ENCODE measurements at places on chromosomes 13 and 19. TPM values are rescaled to one million over a fixed set of nuclear protein-coding genes. Genes with fewer than 3 reads are reported as not detected.

DNA sequence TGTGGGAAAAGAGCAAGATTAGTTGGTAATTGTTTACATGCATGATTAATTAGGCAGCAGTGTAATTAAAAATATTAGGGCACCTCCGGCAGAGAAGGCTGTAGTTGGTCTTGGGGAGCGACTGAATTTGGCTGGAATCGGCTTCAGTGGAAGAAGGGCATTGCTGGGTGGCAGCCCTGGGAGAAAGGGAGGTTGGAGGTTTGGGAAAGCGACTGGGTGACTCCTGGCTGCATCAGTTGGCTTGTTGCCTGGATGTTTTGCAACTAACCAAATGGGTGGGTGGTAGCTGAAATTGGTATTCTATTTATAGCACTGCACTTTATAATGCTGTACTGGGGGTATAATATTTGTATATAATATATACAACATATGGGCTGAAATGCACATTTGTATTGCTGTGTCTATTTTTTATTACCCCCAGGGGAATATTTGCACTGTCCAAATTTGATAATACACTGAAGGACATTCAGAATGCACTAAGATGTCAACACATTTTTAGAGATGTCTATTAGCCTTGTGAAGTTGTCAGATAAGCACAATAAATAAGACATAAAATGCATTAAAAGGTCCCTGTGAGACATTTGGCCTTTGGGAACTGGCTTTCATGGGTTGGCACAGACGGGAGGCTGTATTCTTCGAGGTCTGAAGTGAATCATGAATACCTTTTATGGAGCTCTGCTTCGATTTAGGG lies 1.7 kb downstream of the B3GLCT start:
- no peak for DNase-seq

DNA sequence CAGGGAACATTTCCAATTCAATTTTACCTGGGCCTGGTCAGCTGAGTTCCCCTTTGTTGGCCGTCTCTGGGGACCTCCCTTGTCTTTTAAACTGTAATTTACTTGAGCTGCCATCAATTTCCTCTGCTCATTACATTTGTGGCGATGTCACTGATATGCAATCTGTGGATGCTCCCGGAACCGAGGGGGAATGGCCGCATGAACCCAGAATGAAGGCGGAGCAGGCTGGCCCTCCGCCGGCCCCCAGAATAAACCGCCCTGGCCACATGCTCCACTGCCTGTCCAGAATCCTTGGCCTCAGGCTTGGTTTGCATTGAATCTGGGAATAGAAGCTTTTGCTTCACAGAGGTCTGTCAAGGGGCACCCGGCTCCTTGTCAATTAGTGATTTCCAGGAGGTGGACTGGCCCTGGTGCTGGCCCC lies 276.8 kb downstream of the TEX29 start:
- no peak for DNase-seq

DNA sequence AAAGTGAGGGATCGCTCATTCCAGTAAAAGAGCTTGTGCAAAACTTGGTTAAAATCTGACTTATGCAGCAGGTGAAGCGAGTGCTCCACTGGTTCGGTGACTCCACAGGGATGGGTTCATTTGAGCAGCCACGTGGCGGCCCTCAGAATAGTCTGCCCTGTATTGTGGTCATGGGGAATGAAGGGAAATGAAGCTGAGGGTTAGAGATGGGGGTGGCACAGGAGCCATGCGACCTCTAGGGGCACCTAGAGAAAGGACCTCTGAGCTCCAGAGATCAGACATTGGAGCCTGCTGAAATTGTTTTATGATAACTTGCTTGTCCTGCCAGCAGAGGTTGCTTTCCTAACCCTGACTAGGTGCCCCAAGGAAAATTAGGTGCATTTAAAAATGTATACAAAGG lies 26.6 kb downstream of the CBY2 start:
- DNase-seq: no peak

GRCh38 chr19:16859626-16860025 lies 29.2 kb upstream of the F2RL3 start:
- DNase-seq: no peak

Gene CEBPA
- 0.32 TPM for total RNA-seq

All from GM12878 (cell line).